ENCODE measurements at places on chromosomes 5 and 9.

DNA sequence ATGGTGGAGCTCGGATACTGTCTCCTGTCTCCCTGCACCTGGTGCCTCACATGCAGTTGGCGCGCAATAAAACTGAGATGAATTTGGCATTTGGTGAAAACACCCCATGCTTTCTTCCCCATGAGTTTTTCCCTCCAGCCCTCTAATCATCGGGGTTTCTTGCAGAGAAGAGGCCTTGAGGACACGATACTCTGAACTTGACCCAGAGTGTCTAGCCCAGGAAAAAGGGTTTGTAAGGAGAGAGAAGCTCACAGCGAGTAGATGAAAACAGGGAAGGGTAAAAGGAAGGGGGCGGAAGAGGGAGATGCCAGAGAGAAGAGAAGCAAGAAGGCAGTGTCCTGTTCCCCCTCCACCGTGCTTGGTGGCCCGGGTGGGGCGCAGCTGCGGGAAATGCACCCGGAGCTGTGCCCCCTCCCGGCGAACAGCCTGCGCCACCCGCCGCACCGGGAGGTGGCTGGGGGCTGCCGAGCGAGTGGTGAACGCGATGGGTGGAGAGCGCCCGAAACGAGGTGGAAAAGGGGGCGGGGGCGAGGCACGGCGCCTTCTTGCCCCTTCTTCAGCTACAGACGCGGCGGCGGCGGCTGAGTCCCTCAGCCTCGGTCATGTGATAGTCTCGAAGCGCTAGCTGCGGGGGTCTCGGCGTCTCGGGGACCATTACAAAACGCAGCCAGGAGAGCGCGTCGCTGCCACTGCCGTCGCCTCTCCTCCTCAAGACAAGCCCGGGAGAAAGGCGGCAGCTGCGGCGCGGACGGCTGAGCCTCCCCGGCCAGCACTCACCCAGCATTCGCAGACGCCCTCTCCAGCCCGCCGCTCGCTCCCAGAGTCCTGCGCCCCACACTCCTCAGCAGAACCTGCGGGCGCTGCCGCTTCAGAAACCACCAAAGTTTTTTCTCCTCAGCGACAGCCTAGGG is 1.1 kb upstream of the FOXB2 start:
- no peak overlapping the region for H3K4me3 ChIP-seq
- H3K4me1 ChIP-seq: no peaks in the 10 kb centered on the region
- H3K36me3 ChIP-seq: no peaks in the 10 kb centered on the region
- H3K27ac ChIP-seq: no peak overlapping the region
- no peak for DNase-seq

- no peaks in the 10 kb centered on the region for H3K36me3 ChIP-seq
- no peak overlapping the region for H3K27ac ChIP-seq
- no peak for DNase-seq
- H3K4me1 ChIP-seq: peaks cover 8% of the 10 kb centered on the region
Observed at GRCh38 chr9:88256216-88256615, 117.9 kb upstream of the SPATA31C2 start.

- H3K27ac ChIP-seq: no peak overlapping the region
- no peak overlapping the region for H3K4me3 ChIP-seq
- no peaks in the 10 kb centered on the region for H3K27me3 ChIP-seq
- no peak for DNase-seq
- H3K36me3 ChIP-seq: no peaks in the 10 kb centered on the region
Observed at GRCh38 chr5:96885518-96886338, 9.4 kb downstream of the ERAP2 start.

DNA sequence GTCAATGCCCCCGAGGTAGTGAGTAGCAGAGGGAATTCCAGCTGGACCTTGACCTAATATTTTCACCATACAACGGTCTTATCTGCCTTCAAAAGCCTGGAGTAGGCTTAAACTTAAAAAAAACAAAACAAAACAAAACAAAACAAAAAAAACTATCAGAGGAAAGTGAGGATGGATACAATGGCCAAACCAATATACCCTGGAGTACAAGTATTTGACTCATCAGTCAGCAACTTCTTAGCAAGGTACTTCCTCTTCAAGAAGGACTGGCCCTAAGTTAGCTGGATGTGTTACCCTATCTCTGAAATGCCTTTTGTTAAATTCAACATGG is 160.6 kb upstream of the GNA14 start:
- H3K27ac ChIP-seq: no peak overlapping the region
- no peaks in the 10 kb centered on the region for H3K27me3 ChIP-seq
- no peak for DNase-seq
- H3K36me3 ChIP-seq: no peaks in the 10 kb centered on the region
- H3K4me3 ChIP-seq: no peak overlapping the region

DNA sequence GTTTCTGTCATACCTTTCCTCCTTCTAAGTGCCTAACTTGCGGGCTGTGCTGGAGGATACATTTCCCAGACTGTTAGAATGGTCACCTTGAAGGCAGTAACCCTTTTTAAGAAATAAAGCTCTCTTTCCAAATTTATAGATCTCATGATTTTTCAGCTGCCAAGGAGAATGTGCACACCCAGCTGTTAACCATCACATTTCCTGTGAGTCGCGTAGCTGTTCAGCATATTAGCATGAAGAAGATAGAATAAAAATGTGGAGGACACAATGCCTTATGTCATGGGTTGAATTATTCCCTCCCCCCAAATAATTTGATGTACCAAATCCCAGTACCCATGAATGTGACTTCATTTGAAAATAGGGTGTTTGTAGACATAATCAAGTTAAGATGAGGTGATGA is 729.4 kb downstream of the MTRR start:
- H3K4me3 ChIP-seq: no peak overlapping the region
- H3K27me3 ChIP-seq: no peaks in the 10 kb centered on the region
- no peak overlapping the region for H3K27ac ChIP-seq
- H3K4me1 ChIP-seq: no peaks in the 10 kb centered on the region
- DNase-seq: no peak
